ENCODE measurements at places on chromosomes 7 and 10.

- no peak for DNase-seq
Observed at GRCh38 chr10:120477743-120478141, 20.7 kb downstream of the PLPP4 start.

DNA sequence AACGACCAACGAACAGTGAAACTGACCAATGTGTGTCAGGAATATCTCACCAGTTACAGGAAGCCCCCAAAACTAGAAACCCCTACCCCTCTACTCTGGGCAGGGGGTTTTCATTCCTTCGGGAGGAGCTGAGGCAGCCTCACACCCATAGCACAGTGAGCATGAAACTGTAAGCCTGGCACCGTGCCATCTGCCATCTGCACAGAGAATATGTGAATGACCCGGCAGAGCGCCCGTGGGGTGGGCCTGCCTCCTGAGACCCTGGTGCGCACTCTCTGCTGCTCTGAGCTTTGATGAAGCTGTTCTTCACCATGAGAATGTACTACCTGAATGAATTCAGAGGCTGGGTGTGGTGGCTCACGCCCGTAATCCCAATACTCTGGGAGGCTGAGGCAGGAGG lies 27.1 kb downstream of the DAGLB start:
- DNase-seq, result no peak

- DNase-seq, result no peak
Observed at GRCh38 chr10:20573924-20574323, 323.2 kb downstream of the NEBL start.

DNA sequence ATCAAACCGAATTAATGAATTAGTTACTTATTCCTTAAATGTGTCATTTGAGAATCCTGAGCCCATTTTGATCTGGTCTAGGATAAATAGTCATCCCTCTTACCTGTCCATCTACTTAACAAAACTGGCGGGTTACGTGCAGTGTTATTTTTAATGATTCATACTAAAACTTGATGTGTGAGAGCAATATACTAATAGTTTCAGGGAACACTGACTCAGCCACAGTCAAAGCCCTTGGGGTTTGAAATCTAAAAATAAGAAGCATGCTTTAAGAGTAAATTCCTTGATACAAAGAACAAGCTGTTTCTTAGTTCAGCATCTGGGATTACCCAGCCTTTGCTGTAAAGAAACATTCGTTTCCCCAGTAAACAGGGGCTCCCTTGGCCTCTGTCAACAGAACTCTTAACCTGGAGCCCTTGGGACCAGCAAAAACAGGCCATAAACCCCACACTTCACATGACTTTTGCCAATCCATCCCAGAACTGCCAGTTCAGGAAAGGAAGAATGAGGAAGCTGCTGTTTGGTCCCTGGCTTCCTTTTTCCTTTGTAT lies 370.6 kb upstream of the IGFBP3 start:
- DNase-seq, result peak; percentile 36

GRCh38 chr10:58576751-58577436 lies 64.2 kb downstream of the BICC1 start:
- no peak for DNase-seq

DNA sequence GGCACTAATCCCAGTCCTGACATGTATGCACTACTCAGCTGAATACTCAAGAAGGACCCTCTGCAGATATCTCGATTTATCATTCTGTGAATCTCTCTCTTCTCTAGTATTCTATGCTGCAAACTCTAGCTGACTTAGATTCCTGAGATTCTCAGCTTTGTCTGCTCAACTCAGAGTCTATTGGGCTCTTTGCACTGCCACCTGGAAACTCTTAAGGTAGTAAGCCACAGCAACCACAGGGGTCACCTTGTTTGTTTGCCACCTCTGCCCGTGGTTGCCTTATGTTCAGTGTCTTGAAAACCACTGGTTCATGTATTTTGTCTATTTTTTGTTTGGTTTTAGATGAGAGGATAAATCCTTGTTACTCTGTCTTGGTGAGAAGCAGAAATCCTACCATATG lies 72.9 kb downstream of the SP8 start:
- no peak for DNase-seq

- DNase-seq, result no peak
Observed at GRCh38 chr7:31002256-31002655, 38.5 kb downstream of the GHRHR start.

DNA sequence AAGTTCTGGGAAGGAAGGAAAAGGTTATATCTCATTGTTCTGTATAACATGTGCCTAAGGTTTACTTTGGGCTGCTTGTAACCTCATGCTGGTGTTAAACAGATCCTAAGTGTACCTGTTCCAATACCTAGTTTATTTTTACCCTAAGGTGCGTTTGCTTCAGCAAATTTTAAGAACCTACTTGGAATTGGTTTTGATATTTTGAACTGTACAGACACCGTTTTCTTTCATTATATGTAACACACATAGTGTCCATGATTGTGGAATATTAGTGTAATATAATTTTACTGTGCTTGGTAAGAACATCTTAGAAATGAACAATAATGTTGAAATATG lies 285.6 kb upstream of the DKK1 start:
- no peak for DNase-seq

GRCh38 chr10:9102026-9102425 lies 1047.5 kb downstream of the GATA3 start:
- no peak for DNase-seq

GRCh38 chr7:84720456-84721097 lies 466.3 kb downstream of the SEMA3D start:
- no peak for DNase-seq

DNA sequence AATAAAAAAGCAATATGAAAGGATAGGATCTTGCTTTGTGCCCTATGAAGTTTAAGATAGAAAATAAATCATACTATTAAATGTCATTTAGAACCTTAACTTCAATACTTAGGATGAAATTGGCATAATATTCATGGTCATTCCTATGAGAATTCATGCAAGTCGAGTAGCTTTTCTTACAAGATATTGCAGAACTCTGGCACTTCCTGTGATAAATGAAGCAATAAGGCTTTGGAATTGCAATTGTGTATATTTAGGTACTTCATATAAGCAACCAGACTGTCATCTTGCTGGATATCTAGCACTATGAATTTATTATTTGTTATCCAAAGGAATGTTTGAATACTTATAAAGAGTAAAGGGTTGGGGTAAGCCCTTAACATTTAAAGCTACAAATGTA lies 116.5 kb downstream of the ZNF438 start:
- no peak for DNase-seq

DNA sequence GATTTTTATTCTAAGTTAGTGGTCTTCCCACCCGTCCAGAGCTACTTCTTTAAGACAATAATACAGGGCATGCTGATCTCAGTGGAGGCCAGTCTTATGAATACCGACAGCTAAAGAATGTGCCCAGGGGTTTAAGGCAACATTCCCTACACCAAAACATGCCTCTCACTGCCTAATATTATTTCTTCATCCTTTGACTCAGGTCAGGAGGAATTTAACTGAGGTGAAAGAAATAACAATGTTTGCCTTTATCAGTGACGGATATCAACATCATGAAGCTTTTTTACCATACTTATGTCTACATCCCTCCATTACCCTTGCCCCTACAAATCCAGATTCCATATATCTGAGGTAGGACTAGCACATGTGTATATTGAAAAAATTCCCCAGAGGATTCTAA lies 33.3 kb upstream of the TES start:
- no peak for DNase-seq

DNA sequence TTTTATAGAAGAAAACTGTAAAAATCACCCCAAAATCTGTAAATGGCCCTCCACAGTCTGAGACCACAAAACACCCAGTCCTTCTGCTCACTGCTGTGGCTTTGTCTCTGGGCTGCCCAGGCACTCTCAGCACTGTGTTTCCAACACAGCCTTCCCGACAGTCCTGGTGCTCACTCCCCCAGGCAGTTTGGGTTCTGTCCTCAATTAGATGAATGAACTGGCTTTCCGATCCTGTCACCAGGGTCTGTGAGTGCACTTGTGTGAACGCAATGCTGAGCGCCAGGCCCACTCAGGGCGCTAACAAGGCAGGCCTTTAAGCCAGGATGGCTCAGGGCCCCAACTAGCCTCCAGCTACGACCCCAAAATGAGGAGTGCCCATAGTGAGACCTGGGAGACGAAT lies 3.3 kb downstream of the MAD1L1 start:
- DNase-seq, result no peak

GRCh38 chr7:127935847-127936376 lies 95.3 kb downstream of the LRRC4 start:
- DNase-seq, result no peak

GRCh38 chr7:155064186-155064585 lies 5.9 kb upstream of the HTR5A start:
- no peak for DNase-seq

GRCh38 chr10:116198676-116199035 lies 74.3 kb downstream of the GFRA1 start:
- DNase-seq, result no peak

GRCh38 chr7:157429680-157430224 lies 92.9 kb downstream of the DNAJB6 start:
- no peak for DNase-seq

DNA sequence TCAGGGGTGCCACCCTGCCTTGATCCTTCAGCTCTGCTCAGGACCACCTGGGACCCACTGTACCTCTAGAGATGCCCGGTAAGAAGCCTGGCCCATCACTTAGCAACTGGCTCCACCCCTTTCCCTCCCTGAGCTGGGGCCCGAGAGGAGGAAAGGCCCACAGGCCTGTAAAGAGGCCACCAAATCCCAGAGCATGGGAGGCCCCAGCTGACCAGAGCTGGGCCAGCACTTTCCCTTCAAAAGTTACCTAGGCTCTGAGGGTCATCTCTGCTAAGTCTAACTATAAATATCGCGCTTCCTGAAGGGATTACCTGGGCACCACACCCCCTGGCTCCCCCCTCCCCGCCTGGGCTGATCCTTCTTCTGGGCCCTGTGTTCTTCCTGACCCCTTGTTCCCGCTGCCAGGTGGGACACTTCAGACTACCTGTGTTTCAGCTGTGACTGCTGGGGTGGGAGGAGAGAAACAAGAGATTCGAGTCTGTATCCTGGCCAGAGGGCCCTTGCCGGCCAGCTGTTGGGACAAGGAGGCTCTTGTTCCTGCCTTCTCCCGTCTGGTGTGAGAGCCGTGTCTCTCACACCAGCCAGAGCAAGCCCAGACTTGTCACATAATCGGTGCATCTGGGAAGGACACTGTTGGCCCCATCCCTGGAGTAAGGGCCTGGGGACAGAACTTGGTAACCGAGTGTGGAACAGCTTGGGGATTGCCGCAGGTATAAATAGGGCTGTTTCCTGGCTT lies 22.8 kb upstream of the ANKRD2 start:
- no peak for DNase-seq

DNA sequence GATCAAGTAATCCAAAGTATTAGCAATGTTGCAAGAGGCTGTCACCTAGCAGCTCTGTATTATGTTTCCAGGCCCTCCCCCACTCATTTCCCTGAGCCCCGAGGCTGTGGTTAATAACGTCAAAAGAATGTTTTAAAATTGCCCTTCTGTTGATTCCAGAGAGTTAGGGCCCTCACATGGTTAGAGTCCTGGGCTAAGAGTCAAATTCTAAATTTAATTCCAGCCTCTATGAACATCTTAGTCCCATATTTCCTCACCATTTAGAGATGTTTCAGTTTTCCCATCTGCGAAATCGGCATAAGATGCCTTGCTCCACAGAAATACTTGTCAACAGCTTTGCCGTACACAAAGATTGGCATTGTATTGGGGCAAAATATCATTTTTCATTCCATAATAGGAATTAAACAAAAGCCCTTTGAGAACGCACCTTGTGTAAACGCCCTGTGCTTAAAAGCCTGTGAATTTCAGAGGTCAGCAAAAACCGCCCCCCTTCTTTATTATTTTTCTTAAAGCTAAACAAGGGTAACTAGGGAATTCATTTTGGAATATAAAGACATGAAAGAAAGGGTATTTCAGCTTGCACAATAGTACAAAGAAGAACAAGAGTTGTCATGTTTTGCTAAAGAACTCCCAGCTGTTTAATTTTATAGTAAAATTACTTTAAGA lies 135.8 kb downstream of the ARID5B start:
- DNase-seq, result no peak

GRCh38 chr10:60952067-60952845 lies 8.3 kb upstream of the RHOBTB1 start:
- no peak for DNase-seq

GRCh38 chr7:129690701-129691100 lies 79.2 kb downstream of the NRF1 start:
- DNase-seq, result no peak

GRCh38 chr7:128071376-128071775 lies 40.1 kb upstream of the LRRC4 start:
- no peak for DNase-seq

DNA sequence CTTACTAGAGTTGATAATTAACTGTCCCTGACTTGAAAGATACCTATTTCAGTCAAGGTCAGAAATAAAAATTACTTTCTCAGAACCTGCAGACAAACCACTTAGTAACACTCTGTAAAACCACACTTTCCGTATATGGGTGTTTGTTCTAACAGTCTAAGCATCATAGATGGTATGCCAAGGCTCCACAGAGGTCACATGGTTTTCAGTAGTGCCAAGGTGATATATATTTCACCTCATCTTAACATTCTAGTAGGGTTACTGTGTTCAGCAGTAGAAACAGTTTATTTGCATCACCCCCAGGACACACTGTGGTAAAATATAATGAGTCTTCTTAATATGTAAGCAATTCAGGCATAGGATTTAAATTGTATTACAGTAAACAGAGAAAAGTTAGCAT lies 61.5 kb downstream of the KCND2 start:
- DNase-seq, result no peak

GRCh38 chr7:12674861-12675260 lies 12.6 kb upstream of the ARL4A start:
- no peak for DNase-seq

Data from amniotic stem cell (primary cell).